ENCODE measurements at places on chromosomes 2 and 18.

DNA sequence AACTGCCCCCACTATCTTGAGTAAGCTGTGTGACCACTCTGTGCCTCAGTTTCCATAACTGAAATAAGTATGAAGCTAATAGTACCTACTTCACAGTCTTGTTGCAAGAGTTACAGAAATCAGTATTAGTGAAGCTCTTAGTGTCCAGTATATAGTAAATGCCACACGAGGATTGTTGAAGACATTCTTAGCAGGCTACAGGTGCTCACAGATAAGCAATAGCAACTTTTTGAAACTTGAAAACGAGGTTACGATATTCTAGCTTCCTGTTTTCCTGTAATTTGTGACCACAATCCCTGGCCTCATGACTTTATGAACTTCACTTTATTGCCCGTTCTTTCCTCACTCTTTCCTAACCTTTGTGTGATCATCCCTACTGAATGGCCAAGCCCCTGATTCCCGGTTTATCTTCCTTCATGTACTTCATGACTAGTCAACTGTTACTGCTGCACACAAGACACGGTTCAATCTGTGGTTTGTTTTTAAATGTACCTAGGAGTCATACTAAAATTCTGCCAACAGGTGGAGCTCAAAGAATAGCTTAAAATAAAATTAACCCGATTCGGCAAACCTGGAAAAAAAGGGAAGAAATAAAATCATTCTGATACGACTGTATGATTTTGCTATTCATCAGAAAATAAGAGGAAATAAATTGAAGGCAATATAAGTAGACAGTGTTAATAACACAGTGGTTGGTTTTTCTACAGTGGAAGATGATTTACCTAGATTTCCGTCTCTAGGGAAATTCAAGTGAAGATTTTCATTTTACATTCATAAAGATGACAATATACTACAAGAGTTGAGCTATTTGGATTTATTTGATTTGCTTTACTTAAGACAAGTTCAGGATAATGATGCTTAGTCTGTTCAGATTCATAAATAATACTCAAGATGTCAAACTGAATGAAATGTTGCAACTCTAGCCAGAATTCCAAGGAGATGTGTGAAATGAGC is 38.1 kb upstream of the STAT1 start:
- DNase-seq, result no peak

- no peak for DNase-seq
These were observed 36.8 kb upstream of the NCOA1 start for GRCh38 chr2:24454294-24454693.

DNA sequence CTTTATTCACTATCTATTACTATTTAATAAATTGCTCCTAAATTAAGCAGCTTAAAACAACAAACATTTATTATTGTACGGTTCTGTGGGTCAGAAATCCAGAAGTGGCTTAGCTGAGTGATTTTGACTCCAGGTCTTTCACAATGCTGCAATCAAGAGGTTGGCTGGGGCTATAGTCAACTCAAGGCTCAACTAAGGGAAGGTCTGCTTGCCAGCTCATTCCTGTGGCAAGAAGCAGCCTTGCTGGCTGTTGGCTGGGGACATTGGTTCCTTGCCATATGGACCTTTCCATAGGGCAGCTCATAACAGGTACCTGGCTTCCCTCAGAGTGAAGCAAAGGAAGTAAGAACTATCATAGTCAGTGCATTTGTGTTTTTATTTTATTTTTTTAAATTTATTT is 5.0 kb upstream of the MRPL19 start:
- DNase-seq, result no peak

GRCh38 chr18:62938487-62938886 is 223.1 kb downstream of the PHLPP1 start:
- no peak for DNase-seq

GRCh38 chr18:47975105-47975504 is 44.6 kb upstream of the SMAD2 start:
- DNase-seq, result no peak

DNA sequence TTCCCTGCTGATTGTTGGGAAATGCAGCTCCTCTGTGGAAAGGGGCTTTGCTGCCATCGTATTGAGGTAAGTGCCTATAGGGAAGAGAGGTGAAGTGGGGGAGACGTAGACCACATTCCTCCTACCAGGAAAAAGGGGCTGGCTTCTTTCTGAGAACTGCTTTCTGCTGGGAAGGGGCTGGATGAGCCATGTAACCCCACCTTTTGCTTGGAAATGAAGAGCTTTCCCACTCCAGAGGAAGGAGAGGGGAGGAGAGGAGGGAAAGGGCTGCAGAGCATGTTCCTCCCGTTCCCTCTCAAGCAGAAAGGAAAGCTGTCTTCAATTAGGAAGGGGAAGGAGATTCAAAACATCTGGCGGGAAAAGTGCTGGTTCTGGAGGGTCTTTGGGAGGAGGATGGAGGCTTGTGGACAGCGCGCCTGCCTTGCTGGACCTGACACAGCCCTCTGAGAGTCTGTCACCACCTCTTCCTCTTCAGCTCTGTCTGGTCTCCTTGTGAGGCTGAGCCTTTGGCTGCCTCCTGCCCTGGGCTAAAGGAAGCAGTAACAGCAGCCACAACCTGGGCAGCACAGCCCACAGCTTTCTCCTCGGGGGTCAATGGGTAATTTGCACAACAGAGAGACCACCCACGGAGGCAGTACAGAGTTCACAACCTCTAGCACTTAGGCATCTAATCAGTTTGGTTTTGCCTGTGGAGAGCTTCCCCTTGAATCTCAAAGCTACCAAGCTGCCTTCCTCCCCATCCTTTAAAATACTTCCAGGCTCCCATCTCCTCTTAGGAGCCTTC is 410.0 kb upstream of the TNP1 start:
- no peak for DNase-seq

DNA sequence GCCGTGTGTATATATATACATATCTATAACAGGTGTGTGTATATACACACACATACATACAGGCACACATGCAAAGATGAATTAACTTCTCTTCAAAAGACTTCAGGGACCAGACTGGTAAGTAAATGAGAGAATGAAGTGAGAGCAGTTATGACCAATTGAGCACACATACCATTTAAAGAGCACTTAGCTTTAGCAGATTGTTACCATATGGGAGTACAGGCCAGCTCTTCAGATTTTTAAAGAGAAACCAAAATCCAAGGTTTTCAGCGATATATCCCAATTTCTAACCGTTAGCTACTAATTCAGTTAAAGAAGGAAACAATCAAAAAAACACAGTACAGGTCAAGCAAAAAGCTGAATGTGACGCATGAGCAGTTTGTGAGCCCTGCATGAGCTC is 23.7 kb downstream of the INPP1 start:
- no peak for DNase-seq

DNA sequence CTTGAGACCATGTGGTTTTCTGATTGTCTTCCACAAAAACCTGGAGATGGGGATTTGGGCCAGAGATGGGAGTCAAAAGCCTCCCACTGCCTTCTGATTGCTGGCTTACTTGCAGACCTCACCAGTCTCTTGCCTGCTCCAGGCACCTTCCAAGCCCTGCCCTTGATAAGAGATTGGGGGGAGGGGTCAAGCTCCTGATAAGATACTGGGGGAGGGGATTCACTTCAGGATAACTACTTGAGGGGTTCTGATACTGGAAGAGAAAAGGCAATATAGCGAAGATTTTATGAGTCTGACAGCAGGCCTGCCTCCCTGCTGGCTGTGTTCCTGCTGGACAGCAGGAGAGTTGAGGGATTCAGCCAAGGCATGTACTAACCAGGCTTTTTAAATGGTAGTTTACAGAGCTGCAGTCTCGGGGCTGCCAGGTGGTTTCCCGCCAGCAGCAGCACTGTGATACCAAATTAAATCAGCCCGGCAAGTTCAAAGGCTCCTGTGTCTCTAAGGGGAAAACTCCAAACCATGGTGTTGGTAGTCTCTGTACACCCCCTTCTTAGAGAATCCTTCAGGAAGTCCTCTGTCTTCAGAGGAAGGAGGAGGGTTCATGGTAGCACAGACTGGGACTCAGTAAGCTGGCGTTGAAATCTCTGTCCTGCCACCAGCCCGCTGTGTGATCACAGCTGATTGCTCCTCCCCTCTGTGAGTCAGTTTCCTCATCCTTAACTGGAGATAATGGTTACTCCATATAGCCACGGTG is 58.3 kb downstream of the FBXO36 start:
- DNase-seq, result peak; percentile 74

Measured in H54 (cell line).